Astrocyte (in vitro differentiated cells and primary cell): ENCODE measurements at places on chromosomes 5 and 9. TPM values are rescaled to one million over a fixed set of nuclear protein-coding genes. Genes with fewer than 3 reads are reported as not detected.

DNA sequence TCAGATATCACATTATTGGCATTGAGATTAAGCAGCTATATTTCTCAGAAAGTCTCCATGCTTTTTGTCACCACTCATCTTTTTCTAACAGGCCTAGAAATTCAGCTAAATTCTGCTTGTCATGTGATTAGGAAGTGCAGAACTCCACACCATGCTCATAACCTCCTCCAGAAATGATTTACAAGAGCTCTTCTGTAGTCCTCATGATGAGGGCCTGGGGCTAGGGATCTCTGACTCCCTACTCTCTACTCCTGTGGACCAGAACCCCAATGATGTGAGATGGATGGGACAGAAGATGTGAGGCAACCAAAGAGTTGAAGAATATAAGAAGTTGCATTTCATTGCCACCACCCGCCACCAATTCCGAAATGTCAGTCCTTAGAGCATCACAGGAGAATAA is 16.5 kb upstream of the SIL1 start:
- H3K27me3 ChIP-seq: no peaks in the 10 kb centered on the region
- H3K4me1 ChIP-seq: peaks cover 3% of the 10 kb centered on the region
- no peaks in the 10 kb centered on the region for H3K36me3 ChIP-seq
- no peak for DNase-seq
- H3K4me3 ChIP-seq: no peak overlapping the region

DNA sequence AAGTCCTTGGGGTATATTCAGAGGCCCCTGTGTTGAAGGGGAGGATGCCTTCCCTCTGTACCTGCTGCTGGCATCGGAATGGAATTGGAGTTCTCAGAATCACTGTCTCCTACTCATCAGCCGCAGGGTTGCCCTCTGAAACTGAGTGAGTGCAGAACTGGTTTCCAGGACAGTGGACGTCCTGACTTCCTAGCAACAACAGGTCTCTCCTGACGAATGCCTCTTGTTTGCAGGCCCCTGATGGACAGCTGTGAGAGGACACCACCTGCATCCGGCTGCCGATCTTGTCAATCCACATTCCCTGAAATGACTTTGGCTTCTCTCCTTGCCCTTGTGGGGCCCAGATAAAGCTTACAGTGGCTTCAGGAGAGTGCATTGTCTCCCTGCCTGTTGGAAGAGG is 274.5 kb downstream of the NSG2 start:
- no peaks in the 10 kb centered on the region for H3K36me3 ChIP-seq
- H3K4me1 ChIP-seq: peaks cover 12% of the 10 kb centered on the region

DNA sequence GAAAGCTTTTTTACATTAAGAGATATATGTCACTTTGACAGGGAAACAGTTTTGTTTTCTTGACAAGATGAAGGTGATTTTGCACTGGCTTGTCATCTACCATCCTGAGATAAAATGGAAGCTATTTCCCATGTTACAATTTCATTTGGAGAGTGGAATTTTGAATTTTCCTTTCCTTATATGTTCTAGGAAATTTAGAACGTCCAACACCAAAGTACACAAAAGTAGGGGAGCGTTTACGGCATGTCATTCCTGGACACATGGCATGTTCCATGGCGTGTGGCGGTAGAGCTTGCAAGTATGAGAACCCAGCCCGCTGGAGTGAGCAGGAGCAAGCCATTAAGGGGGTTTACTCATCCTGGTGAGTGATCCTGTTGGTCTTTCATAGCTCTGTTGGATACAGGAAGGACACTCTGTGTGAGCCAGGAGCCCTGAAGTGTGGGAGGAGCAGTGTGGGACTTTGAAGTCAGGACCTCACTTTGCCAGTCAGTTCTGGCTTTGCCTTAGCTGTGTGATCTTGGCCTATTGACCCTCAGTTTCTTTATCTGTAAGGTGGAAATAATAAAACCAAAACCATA is 887 bp downstream of the PTPDC1 start:
- H3K4me1 ChIP-seq: peaks cover 10% of the 10 kb centered on the region
- no peak overlapping the region for H3K4me3 ChIP-seq
- H3K27me3 ChIP-seq: no peaks in the 10 kb centered on the region
- peak overlapping the region; percentile 32 for H3K27ac ChIP-seq
- H3K36me3 ChIP-seq: peaks cover 4% of the 10 kb centered on the region
- DNase-seq: peak; percentile 74

The CEL gene
- total RNA-seq: 2.3 and 3.4 TPM in 2 replicates

The LCN2 gene
- not detected in 2 replicates for total RNA-seq

The PRUNE2 gene
- total RNA-seq: 7.7 and 8.7 TPM in 2 replicates
